Activated CD8-positive, alpha-beta memory T cell treated with anti-CD3 and anti-CD28 coated beads for 1 hour (primary cell): ENCODE measurements at places on chromosomes 6 and 20.

GRCh38 chr20:24917797-24918578, 31.1 kb upstream of the CST7 start:
- no peak for DNase-seq

DNA sequence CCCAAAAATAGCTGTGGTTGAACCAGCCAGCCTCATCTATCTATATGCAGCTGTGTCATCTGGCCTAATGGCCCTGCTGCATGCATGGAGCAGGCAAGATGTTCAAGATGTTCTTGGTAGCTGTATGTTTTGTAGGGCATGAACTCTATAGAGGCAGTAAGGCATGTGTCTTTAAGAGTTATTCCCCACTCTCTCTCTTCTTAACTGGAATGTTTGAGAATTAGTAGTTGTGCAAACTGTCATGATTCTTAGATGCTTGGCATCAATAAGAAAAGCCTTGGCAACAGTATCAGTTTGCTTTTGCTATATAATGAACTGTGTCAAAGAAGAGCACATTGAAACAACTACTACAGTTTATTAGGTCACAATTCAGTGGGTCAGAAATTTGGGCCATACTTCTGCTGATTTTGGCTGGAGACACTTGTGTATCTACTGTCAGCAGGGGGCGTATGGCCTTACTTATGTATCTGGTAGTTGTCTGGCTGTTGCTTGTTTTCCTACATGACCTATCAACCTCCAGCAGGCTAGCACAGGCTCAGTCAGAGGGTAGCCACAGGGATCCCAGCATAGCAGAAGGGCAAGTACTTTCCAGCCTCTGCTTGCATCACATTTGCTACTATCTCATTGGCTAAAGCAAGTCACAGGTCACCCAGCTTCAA, 56.1 kb upstream of the LAMP5 start:
- no peak for DNase-seq

- DNase-seq, result no peak
Observed at GRCh38 chr6:36023996-36024795, at the start of gene SLC26A8. SLC26A8 (minus strand) TSS chr6:36024641; CDS start chr6:36019707, 4,934 bp downstream.

DNA sequence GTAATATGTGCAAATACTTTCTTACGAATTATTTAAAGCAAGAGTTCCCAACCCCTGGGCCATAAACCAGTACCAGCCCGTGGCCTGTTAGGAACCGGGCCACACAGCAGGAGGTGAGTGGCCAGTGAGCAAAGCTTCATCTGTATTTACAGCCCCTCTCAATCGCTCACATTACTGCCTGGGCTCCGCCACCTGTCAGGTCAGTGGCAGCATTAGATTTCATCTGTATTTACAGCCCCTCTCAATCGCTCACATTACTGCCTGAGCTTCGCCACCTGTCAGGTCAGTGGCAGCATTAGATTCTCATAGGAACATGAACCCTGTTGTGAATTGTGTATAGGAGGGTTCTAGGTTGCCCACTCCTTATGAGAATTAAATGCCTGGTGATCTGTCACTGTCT, 142.0 kb downstream of the RNASET2 start:
- DNase-seq, result no peak

- no peak for DNase-seq
Observed at GRCh38 chr20:16477632-16478031, 95.6 kb downstream of the KIF16B start.

GRCh38 chr6:170088582-170088955, 202.3 kb downstream of the DLL1 start:
- DNase-seq, result no peak

DNA sequence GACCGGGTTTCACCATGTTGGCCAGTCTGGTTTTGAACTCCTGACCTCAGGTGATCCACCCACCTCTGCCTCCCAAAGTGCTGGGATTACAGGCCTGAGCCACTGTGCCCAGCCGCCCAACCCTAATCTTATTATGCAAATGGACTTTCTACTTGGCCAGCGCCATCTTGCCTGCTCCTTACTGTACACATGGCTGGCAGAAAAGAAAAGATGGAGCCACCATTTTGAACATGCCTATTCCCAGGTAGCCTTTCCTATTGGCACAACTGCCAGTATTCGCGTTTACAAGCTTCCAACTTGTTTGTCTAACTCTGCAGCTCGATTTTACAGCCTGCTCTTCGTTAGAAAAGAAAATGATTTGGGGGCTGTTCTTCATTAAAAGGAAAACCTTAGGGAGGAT, 84.3 kb downstream of the WDR27 start:
- no peak for DNase-seq

DNA sequence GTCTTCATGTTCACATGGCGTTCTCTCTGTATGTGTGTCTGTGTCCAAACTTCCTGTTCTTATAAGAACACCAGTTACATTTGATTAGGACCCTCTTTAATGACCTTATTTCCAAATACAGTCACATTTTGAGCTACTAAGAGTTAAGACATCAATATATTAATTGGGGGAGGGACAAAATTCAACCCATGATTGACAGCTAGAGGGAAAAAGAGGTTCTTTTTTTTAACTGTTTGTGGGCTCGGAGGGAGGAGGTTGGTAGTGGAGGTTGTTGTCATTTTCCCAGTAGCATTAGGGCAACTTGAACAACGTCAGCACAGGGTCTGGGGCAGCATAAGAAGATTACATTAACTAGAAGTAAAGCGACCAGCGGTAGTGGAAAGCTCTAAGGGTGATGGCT, 2.3 kb upstream of the GMDS start:
- no peak for DNase-seq

DNA sequence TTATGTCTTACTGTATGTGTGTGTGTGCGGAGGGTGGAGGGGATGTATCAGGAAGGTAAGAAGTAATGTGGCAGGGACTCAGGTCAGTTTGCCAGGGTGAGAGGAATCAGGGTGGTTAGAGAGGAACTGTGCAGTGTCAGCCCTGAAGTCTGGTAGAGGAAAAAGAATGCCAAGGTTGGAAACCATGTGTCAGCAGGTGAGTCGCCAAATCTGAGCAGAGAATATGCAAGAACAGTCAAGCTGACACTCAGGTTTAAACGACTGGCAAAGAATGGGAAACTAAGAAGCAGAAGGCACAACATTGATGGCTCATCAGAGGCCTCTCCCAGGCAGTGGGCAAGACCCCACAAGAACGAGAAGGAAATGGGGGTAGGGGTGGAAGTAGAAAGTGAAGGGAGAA, 107.5 kb upstream of the TBX18 start:
- DNase-seq, result no peak

GRCh38 chr6:132961122-132961521, 146.8 kb downstream of the RPS12 start:
- DNase-seq, result no peak

DNA sequence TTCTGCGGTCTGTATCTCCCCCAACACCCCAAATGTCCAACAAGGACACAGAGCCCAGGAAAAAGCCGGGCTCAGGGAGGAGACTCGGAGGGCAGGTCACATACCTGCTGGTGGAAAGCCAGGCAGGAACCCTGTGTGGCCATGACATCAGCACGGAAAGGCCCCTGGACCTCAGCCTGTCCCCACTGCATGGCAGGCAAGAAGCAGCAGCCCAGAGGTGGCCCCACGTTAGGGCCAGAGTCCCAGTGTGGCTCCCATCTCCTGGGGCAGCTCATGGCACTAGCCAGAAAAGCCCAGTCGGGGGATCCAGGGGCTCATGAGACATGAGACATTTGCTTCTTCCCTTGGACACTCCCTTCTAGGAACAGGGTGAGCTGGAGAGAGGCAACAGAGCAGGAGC, 258.7 kb downstream of the DLL1 start:
- no peak for DNase-seq

GRCh38 chr6:119938752-119939151, 589.2 kb upstream of the MAN1A1 start:
- no peak for DNase-seq

DNA sequence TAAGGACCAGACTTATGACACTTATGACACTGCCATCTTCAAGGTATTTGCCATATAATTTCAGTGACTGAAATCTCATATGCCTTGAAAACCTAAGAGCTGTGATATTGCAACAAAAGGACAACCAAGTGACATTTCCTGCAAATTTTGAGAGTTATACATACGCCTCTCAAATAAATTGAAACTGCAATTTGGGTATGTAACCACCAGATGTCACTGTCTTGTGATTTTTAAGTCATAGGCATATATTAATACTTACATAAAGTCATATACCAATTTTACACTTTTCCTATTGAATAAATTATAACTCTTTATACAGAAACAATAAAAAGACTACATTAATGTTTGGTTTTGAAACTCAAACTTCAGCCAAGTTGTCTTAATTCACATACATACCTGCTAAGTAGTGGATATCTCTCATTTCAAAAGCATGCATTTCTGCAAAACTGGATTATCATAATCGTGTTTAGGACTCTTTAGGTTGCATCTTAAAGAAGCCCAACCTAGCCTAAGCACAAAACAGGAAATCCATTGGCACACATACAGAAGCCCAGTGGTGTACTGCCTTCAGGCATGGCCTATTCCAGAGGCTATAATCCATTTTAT, 180.2 kb downstream of the PACRG start:
- DNase-seq, result no peak

- no peak for DNase-seq
Observed at GRCh38 chr6:142728910-142729481, 216.0 kb downstream of the HIVEP2 start.

DNA sequence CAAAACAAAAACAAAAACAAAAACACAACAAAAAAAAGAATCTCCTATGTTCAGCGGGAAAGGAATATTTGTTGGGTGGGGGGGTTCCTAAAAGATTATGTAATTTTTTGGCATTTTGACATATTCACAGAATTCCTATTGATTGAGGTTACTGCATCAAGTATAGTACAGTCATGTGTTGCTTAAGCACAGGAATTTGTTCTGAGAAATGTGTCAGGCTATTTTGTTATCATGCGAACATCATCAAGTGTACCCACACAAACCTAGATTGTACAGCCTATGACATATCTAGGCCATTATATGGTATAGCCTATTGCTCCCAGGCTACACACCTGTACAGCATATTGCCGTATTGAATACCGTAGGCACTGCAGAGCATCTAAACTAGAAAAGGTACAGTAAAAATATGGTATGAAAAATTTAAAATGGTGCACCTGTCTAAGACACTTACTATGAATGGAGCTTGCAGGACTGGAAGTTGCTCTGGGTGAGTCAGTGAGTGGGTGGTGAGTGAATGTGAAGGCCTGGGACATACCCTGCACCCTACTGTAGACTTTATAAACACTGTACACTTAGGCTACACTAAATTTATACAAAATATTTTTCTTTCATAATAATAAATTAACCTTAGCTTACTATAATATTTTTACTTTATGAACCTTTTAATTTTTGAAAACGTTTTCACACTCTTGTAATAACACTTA, 110.6 kb downstream of the CDKAL1 start:
- DNase-seq, result no peak

- no peak for DNase-seq
Observed at GRCh38 chr6:140101367-140101766, 726.9 kb upstream of the CITED2 start.

DNA sequence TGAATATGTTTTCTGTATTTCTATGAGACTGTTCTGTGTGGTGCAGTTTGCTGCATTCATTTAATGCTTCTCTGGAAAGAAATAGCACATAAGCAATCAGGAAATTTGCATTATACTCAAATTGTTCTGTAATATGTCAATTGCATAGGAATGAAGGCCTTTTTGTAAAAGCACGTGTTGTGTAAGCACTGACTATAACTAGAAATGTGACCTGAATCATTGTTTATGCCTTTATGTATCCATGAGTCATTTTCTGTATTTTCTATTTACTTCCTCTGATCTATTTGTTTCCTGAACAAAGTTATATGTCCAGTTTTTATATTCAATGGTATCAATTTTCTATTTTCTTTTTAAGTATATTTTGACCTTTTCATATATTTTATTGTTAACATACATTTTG, 1455.3 kb downstream of the GRIK2 start:
- DNase-seq, result no peak

GRCh38 chr6:147958683-147959082, 384.0 kb upstream of the SASH1 start:
- DNase-seq, result no peak

DNA sequence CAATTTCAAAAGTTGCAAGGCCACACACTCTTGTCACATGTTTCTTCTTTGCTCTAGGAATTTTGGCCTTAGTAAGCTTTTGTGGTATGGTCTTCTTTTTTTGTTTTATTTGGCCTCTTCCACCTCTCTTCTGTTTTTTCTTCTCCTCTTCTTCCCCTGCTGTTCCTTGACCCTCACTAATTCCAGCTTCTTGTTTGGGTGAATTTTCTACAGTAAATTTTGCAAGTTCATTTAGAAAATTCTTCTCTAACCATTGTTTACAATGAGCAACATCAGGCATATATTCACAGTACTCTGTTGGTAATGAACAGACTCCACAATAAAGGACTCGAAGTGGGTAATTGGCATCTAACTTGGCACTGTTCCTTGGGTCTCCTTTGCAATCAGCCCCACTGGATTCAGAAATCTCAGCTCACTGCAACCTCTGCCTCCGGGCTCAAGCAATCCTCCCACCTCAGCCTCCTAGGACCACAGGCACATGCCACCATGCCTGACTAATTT, 5.0 kb downstream of the ASIP start:
- no peak for DNase-seq

- DNase-seq, result no peak
Observed at GRCh38 chr20:12699374-12700228, 309.2 kb upstream of the SPTLC3 start.

GRCh38 chr6:106539936-106540335, 89.4 kb downstream of the RTN4IP1 start:
- no peak for DNase-seq

GRCh38 chr20:39480276-39481043, 518.3 kb downstream of the DHX35 start:
- no peak for DNase-seq

GRCh38 chr6:112216662-112217551, 37.5 kb downstream of the LAMA4 start:
- no peak for DNase-seq

- no peak for DNase-seq
Observed at GRCh38 chr6:64121011-64121565, 485.5 kb downstream of the PHF3 start.
